CD4-positive, CD25-positive, alpha-beta regulatory T cell (primary cell): ENCODE measurements at places on chromosomes 5 and 9. TPM values are rescaled to one million over a fixed set of nuclear protein-coding genes. Genes with fewer than 3 reads are reported as not detected.

GRCh38 chr5:132369474-132370180 is at the start of gene SLC22A5:
Gene SLC22A5 (plus strand): TSS chr5:132369710. CDS start chr5:132369973, 263 bp downstream.
- H3K4me1 ChIP-seq, result peaks cover 21% of the 10 kb centered on the region
- no peaks in the 10 kb centered on the region for H3K36me3 ChIP-seq
- DNase-seq, result peak; percentile 53
- peak within 1 kb of the TSS; percentile 55 for H3K4me3 ChIP-seq
- H3K27ac ChIP-seq, result peak within 1 kb of the TSS; percentile 51
- no peaks in the 10 kb centered on the region for H3K27me3 ChIP-seq

- no peak overlapping the region for H3K4me3 ChIP-seq
- no peaks in the 10 kb centered on the region for H3K36me3 ChIP-seq
- H3K4me1 ChIP-seq, result no peaks in the 10 kb centered on the region
- no peak overlapping the region for H3K27ac ChIP-seq
- DNase-seq, result no peak
- H3K27me3 ChIP-seq, result no peaks in the 10 kb centered on the region
Measured at GRCh38 chr5:165057145-165057544, 1551.7 kb downstream of the MAT2B start.

DNA sequence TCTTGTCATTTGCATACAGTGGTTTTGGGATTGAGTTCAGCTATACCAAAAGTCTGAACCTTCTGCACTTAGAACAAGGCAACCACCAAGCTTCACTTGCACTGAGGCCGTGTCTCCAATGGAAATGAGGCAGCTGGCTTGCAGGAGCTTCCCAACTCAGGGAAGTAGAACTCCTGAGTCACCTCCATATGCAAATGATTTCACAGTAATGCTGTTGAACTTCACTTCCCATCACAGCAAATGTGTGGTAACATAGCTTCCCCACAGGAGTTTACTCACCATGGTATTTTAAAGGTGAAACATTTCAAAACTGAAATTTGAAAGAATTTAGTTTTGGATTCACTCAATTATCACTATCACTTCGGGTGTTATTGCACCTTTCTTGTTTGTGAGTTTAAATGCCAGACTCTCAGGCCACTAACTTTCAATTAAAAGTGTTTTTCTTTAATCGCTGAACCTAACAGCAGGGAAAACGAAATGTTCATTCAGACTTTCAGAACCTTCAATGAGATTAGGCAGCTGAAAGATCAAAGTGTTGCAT is 9.0 kb downstream of the CD274 start:
- H3K36me3 ChIP-seq, result peaks cover 32% of the 10 kb centered on the region
- no peak for DNase-seq
- H3K4me1 ChIP-seq, result no peaks in the 10 kb centered on the region
- no peak overlapping the region for H3K27ac ChIP-seq
- H3K4me3 ChIP-seq, result no peak overlapping the region

GRCh38 chr5:1761453-1761755 is 38.2 kb downstream of the MRPL36 start:
- no peak overlapping the region for H3K4me3 ChIP-seq
- H3K36me3 ChIP-seq, result no peaks in the 10 kb centered on the region
- no peak overlapping the region for H3K27ac ChIP-seq
- DNase-seq, result no peak
- no peaks in the 10 kb centered on the region for H3K4me1 ChIP-seq

GRCh38 chr9:110588296-110588695 is 8.8 kb upstream of the SVEP1 start:
- DNase-seq, result no peak
- H3K36me3 ChIP-seq, result no peaks in the 10 kb centered on the region
- H3K27me3 ChIP-seq, result no peaks in the 10 kb centered on the region
- H3K4me1 ChIP-seq, result no peaks in the 10 kb centered on the region

DNA sequence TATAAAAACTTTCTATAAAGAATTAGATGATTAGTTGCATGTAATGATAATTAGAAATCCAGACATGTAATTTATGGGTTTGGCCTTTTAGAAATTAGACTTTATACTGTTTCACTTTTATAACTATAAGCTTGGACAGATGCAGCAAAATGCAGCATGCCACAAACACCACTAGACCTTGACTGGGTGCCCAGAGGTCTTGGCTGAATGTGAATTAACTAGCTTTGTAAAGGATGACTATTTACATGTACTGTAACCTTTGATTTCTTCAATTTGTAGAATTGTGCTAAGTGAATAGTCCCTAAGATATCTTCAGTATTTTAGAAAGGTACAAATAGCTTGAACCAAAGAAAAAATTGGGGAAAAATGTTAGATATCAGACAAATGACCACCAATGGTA is 2168.1 kb downstream of the MAT2B start:
- no peaks in the 10 kb centered on the region for H3K27me3 ChIP-seq
- DNase-seq, result no peak
- H3K27ac ChIP-seq, result no peak overlapping the region
- no peaks in the 10 kb centered on the region for H3K36me3 ChIP-seq
- no peaks in the 10 kb centered on the region for H3K4me1 ChIP-seq
- no peak overlapping the region for H3K4me3 ChIP-seq

SLC6A7 gene
- total RNA-seq, result not detected

CORO2A gene
- total RNA-seq, result 27.0 TPM

GRCh38 chr5:39877479-39877878 is 452.7 kb upstream of the DAB2 start:
- no peaks in the 10 kb centered on the region for H3K27me3 ChIP-seq
- no peak for DNase-seq
- H3K27ac ChIP-seq, result no peak overlapping the region
- no peaks in the 10 kb centered on the region for H3K4me1 ChIP-seq

- no peaks in the 10 kb centered on the region for H3K27me3 ChIP-seq
- no peak overlapping the region for H3K4me3 ChIP-seq
- no peak for DNase-seq
- H3K4me1 ChIP-seq, result no peaks in the 10 kb centered on the region
Measured at GRCh38 chr9:117835798-117836197, 131.6 kb downstream of the TLR4 start.

GRCh38 chr5:52452098-52452497 is 335.6 kb upstream of the ITGA1 start:
- no peaks in the 10 kb centered on the region for H3K4me1 ChIP-seq
- no peak for DNase-seq
- no peak overlapping the region for H3K27ac ChIP-seq
- H3K36me3 ChIP-seq, result no peaks in the 10 kb centered on the region
- H3K27me3 ChIP-seq, result no peaks in the 10 kb centered on the region
- no peak overlapping the region for H3K4me3 ChIP-seq
